ENCODE measurements at places on chromosomes 16 and 17.

DNA sequence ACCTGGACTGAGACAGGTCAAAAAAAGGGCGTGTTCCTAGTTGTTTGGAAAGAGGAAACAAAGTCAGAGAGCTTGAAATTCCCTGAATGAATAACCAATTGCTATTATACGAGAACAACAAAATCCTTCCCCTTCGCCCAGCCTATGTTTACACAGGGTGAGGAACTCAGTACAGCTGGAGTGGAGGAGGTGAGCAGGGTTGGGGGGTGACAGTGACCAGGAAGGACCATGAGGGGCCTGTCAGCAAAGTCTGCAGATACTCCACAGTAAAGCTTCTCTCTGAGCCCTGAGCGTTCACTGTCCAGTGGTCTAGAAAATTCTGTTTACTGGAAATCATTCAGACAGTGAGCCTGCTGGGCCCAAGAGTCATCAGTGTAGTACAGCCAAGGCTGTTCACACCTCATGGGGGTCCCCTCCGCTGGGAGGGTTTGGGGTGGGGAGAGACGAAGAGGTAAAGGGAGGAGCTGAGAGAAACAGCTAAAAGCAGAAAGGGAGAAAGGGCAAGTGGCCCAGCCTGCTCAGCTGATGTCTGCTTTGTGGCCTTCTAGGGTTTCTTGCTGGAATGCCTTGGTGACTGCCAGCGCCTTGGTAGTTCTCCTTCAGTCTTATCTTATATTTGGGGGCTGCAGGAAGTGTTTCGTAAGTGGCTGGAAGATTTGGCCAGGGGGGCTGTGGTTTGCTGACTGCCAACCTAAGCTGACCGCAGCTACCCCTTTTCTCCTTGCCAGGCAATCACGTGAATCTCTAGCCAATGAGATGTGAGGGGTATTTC is 5.7 kb downstream of the DUSP3 start:
- DNase-seq: no peak

GRCh38 chr16:28321700-28322411 is 29.5 kb downstream of the SBK1 start:
- DNase-seq: no peak

DNA sequence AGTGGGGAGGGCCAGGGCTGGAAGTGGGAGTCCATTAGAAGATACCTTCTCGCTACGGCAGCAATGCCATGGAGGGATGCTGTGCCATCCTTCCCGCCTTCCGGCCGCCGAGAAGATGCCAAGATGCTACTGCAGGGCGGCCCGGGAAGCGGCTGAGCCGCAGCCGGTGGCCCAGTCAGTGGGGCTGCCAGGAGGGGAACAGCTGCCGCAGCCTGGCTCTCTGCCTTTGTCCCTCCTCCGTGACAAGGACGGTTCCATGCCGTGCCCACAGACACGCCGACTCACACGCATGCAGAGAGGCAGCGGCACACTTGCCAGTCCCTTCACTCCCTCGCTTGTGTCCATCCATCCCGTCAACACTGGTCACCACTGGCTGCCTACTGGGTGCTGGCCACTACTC is 20.2 kb upstream of the NCBP3 start:
- DNase-seq: no peak

DNA sequence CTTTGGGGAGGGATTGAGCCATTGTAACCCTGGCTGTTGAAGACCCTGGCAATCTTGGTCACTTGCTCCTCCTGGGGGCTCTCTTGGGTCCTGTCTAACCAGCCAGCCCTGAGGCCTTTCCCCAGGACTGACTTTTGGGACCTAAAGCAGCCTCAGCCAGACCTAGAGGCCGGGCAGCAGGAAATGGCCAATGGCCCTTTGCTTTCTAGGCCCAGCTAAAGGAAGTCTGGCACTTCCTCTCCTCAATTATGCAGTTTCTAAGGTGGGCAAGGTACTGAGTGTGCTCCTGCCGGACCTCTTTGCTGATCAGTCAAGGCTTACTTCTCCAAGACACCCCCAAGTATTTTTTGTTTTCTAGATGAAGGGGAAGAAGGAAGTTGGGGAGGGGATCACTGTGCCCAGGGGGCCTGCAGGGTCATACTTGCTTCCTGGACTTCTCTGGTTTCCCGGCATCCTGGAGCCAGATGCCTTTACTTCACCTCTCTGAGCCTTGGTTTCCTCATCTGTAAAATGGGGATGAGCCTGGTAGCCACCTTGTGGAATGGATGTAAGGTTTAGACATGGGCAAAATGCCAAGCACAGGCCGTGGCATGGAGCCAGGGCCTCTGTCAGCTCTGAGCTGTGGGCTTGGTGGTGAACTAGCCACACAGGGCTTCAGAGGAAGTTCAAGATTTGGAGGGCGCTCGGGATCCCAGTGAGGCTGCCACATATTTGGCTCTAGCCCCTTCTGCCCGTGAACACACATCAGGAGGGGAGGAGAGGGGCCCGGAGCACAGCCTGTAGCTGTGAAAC is 8.6 kb downstream of the CX3CL1 start:
- DNase-seq: no peak
